Dermis blood vessel endothelial cell (primary cell): ENCODE measurements at places on chromosomes 11 and 22. TPM values are rescaled to one million over a fixed set of nuclear protein-coding genes. Genes with fewer than 3 reads are reported as not detected.

DNA sequence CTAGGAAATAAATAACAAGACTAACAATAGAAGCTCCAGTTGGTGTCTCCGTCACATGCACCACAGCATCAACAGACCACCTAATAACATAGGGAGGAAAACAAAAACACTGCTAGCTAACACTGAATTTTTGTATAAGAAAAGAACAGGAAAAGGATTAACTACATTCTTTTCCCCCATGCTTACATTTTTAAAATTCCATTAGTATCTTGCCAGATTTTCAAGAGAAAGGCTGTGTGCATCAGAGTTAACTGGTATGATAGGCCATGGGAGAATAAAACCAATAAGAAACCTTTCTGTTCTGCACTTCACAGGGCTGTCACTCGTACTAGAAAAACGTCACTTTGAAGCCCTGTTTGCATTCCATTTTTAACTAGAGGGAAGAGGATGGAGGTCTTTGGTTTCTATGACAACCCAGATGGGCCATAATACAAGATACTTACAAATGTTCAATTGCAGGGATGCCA, 79.0 kb downstream of the LARGE2 start:
- peak; percentile 56 for DNase-seq

DNA sequence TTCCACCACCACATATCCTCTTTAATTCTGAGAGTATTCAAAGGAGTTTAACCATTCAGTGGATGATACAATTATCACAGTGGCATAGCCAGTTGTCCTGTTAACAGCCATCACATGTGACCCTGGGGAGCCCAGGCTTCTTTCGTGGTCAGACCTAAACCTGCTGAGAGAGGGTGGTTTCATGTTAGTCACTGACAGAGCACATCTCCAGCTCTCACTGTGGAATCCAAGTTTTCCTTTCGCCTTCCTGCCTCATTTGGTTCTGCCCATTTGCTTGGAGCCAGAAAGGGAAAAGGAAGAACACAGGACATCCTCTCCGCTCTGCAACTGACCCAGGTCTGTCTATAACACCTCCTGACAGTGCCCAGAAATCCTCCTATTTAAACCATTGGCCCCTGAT, 60.4 kb downstream of the MCHR1 start:
- peak; percentile 19 for DNase-seq

GRCh38 chr11:112644410-112645131, 316.6 kb upstream of the NCAM1 start:
- no peak for DNase-seq

DNA sequence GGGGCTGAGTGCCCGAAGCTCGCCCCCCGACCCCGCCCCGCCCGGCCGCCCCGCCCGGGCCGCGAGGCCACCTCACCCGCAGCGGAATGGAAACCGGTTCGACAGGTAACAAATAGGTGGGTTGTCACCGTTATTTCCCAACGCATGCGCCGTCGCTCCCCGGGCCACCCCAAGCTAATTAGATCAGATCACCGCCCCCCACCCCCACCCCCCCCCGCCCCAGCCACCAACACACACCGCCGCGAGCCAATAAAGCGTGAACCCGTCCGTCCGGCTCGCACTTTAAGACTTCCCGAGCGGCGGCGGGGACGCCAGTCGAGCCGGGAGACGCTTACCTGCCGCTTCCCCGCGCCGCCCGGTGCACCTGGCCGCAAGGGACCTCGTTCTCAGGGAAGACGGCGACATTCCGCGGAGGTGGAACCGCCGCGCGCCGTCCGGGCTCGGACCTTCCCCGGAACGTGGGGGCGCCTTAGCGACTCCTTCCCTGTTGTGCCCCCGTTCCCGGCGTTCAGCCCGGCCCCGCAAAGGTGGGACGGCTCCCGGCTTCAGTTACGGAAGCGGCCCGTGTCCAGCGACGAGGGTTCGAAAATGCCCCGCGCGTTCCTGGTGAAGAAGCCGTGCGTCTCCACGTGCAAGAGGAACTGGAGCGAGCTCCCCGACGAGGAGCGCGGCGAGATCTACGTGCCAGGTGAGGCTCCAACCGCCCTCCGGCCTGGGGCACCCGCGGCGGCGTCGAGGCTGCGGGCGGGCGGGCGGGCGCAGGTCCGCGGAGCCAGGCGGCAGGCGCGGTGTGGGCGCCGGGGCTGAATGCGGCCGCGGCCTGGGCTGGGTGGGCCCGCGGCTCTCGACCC, at the start of gene OVOL1:
Gene OVOL1 (plus strand): TSS at position 278 of the 851 bp plus-strand sequence. CDS start 311 bp downstream, at position 589.
- no peak for DNase-seq

- peak; percentile 37 for DNase-seq
Observed at GRCh38 chr11:28657378-28658030, 549.3 kb downstream of the METTL15 start.

DNA sequence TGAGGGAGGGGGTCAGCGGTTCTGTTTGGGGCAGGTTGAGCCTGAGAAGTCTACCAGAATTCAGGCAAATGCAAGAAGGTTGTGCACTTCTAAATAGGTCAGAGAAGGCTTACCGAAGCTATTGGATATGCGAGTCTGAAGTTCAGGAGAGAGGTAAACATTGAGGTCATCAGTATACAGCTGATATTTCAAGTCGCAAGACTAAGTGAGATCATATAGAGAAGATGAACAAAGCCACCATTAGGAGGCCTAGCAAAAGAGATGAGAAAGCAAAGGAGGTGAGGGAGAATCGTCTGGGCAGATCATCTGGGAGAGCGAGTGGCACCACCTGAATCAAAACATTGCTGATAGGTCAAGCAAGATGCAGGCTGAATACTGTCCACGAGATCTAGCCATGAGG, 430.6 kb downstream of the BUD13 start:
- no peak for DNase-seq

DNA sequence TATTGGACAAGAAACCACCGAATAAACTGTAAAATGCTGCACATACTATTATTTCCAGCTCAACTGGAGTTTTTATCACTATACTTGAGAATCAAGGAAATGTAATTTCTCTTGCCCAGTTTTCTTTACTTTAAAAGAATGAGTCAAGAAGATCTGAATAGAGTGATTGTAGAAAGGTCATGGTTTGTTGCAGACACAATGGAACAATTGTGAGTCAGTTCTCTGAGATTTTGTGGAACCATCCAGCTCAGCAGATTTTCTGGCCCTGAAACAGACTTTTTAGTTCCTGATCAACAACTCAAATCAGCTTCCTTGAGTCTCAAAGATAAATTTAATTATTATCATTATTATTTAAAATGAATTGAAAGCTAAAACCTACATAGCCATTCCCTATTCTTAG, 1.3 kb downstream of the TCN1 start:
- peak; percentile 28 for DNase-seq

DNA sequence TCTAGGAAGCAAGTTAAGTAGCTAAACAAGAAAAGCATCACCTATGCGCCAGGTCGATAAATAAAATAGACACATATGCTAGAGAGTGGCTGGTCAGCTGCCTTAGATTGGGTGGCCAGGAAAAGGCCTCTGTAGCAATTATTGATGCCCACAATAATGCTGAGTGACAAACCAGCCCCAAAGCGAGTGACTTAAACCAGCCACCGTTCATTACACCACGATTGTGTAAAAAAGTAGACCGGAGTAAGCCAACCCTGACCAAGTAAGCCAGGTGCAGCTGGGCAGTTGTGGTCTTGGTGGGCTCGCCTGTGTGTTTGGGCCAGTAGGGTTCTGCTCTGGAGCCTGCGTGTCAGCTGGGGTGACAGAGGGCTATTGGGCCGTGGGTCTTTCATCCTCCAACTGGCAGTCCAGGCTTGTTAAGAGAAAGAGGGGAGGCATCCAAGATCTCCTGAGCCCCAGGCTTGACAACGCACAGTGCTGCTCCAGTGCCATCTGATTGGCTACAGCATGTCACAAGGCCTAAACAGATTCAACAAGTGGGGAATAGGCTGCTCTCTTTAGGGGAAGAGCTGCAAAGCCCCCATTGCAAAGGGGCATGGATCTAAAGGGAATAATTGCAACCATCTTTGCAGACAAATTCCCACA, 100.4 kb upstream of the PARVA start:
- DNase-seq = no peak

- peak; percentile 78 for DNase-seq
Observed at GRCh38 chr11:31870609-31871309, 59.6 kb upstream of the PAX6 start.

DNA sequence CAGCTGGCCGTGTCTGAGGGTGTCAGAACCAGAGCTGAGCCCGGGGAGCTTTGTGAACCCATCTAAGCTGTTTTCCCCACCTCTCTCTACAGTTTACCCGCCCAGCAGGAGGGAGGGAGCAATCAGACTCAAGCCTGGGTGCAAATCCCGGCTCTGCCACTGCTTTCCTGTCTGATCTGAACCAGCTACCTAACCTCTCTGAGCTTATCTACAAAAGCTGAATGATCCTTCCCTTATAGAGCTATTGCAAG, 252 bp downstream of the APOL2 start:
- no peak for DNase-seq

The HTR3A gene
- not detected in 2 replicates for total RNA-seq

The ZNF215 gene
- total RNA-seq = 0.70 and 1.7 TPM in 2 replicates

The GALNT18 gene
- total RNA-seq = 158 and 213 TPM in 2 replicates

The POTEH gene
- not detected in 2 replicates for total RNA-seq
